ENCODE measurements at places on chromosomes 5 and 9.

- no peak for DNase-seq
These were observed 87.3 kb upstream of the PPP1R2B start for GRCh38 chr5:156762771-156763170.

DNA sequence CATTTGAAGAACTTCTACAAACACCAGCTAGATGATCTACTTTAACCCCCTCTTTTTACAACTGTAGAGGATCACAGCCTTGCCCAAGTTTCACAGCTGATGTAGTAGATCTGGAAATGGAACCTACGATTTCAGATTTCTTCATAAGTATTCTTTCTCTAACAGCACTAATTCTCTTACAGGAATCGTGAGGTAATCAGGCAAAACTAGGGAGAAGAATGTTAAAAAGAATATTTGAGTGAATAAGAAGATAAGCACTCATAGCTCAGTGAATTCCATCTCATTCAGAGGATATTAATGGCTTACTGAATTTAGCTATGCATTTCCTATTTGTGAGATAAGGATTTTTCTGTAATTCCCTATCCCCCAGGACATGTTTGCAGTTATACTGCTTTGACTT lies 42.1 kb downstream of the NADK2 start:
- no peak for DNase-seq

DNA sequence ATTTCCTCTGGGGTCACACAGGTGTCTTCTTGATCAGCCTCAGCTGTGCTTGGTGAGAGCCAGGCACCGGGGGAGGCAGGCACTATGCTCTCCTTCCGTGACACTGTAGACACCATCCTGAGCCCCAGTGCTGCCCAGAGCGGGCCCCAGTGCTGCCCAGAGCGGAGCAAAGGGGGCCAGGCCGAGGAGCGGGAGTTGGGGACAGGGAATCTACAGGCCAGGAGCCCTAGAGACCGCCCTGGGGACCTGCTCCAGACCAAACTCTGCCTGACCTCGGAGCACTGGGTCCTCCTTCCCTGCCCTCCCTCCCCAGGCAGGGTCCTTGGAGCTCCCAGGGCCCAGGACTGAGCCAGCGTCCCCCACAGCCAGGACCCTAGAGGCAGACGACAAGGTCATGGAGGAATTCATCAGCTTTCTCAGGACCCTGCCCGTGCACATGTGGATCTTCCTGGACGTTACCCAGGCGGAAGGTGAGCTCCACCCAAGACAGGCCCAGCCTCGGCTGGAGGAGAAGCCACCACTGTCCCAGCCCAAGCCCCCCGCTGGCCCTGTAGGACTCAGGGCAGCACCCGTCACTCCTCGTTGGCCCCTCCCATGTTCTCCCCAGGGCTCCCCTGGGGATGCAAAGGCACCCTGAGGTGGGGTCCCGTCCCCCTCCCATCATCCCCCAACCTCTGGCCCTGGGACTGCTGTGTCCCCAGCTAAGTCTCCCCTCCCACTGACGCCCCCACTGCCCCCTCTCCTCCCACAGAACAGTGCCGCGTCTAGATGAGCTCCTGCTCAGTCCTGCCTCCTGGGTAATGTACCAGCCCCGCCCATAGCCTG lies 30.2 kb downstream of the PAEP start:
- no peak for DNase-seq

DNA sequence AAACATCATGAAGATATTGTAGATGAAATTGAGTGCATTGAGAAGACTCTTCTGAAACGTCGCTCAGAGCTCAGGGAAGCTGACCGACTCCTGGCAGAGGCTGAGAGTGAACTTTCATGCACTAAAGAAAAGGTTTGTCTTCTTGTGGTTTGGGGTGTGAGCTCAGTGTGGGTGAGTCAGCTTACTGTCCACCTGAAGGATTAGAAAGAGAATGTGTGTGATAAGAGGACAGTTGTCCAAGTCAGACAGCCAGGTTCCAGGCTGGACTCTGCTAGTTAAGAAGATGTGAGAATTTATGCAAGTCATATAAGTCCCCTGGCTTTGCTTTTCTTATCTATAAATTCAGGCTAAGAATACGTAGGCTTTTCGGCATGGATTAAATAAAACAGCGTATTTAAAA lies 46.9 kb downstream of the RAB14 start:
- DNase-seq: peak; percentile 77

GRCh38 chr9:129774791-129775447 lies 22.1 kb upstream of the PTGES start:
- DNase-seq: no peak

- no peak for DNase-seq
These were observed 29.7 kb upstream of the NRG2 start for GRCh38 chr5:140072812-140073211.

GRCh38 chr5:111934511-111934910 lies 177.5 kb upstream of the NREP start:
- DNase-seq: no peak

DNA sequence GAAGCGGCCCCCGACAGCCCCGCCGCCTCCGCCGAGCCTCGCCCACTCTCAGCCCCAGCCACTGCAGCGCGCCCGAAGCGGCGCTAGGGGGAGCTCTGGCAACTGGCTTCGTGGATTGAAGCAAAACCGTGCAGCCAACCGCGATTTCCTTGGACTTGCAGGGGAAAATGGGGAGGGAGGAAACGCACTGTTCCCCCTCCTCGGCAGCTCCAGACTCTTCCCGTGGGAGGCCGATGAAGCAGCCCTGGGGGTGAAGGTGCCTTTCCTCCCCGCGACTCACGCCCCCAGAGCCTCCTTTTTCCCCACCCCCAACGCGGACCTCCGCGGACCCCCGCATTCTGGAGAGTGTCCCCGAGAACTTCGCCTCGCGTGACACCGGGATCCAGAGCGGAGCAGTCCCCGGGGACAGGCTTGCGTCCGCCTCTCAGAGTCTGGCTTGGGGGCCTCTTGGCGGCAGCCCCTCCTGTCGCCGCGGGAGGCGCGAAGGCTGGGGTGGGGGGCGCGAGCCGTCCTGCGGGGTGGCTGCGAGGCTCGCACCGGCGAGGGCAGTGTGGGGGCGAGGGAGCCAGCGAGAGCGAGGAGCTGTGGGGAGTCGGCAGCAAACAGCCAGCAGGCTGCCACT lies 3.8 kb downstream of the IER5L start:
- peak; percentile 85 for DNase-seq

DNA sequence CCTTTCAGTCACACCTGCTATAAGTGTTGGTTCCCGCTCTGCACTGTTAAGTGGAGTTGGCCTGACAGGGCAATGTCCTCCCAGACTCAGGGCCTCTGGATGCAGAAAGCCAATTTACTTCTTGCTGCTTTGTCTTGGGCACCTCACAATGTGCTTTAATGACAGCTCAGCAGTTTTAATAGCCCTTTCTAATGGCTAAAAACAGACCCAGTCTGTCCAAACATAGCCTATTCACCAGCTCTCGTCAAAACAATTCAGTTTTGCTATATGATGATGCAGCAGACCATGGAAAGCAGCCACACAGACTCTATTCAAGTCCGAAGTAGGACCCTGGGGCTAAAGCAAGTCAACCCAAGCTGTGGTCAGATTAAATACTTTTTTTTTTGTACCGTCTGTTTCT lies 529.1 kb upstream of the SEMA6A start:
- DNase-seq: no peak

DNA sequence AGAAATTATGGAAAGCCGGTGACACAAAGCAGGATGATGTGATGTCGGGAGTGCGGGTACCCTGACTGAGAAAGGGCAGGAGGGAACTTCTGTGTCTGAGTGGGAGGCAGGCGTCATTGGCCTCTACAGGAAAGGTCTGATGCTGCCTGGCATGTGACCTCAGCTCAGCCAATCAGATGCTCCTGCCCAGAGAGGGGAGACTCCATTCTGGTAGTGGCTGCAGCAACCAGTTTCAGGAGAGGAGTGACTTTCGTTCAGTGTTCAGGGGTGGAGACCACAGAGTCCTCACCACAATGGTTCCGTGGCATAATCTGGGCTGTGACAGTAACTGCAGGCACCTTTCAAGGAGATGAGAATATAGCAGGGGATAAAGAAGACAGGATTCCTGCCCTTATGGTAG lies 6.7 kb upstream of the SFXN1 start:
- no peak for DNase-seq

- no peak for DNase-seq
These were observed 36.0 kb downstream of the CAMK2A start for GRCh38 chr5:150253416-150254208.

- no peak for DNase-seq
These were observed 6.0 kb downstream of the C9orf40 start for GRCh38 chr9:74946686-74947085.

DNA sequence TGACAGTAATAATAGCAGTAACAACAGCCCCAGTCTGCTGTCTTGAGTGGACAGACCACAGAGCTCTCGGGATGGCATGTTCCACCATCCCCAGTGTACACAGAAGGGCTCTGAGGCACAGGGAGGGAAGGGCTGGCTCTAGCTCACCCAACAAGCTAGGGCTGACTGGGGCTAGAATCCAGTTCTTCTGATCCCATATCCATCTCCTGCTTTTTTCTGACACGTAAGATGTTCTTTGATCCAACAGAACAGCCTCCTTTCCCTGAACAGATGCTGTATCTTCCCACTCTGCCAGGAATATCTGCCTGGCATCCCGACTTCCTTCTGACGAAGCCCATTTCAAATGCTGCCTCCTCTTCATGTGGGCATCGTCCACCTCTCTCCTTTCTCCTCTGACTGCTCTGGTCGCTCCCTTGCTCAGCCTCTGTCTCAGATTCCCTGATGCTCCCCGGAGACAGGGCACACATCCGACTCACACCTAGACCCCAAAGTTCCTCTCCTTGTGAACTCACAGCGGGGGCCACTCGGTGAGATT lies 43.6 kb upstream of the CLK4 start:
- DNase-seq: no peak

DNA sequence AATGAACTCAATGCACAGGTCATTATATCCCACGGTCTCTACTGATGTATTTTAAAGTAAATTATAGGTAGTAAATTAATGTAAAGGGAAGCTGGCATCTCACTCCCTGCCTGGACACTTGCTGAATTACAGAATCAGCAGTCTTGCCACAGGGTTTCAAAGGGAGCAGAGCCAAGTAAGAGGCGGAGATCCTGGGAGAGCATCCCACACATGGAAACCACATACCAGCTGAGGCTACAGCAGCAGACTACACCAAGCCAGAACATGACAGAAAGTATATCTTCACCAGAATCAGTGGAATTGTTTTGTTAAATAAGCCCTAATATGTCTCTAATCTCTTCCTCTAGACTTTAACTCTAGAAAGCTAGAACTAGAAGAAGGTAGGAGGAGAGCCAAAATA lies 1689.2 kb upstream of the WWC1 start:
- peak; percentile 21 for DNase-seq

DNA sequence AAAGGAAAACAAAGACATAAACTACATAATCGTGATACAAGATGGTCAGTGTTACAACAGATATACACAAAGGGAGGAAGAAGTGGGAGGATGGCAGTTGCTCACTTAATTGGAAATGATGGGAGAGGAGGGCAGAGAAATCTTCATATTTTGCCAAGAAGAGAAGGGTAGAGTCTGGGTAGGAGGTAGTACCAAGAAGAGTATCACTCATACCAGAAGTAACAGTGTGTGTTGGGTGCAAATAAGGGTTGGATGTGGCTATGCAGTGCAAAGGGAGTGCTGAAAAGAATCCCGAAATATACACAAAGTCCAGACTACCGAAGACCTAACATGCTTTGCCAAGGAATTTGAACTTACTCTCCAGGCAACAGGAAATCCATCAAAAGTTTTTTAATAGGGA lies 41.0 kb downstream of the ERMP1 start:
- DNase-seq: no peak

DNA sequence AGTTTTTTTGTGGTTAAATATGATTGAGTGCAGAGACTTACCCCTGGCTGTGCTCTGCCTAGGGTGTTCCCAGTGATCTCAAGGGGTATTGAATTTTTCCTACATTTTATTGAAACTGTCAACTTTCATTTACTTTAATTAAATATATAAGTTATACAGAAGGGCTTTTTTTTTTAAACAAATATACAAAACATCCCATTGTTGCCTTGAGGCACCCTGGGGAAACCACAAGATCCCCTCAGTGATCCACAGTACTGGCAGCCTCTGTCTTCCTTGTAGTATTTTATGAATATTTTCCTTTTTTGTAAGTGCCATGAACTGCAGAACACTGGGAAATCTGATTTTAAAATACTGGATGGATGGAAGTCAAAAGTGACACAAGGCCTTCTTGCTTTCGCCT lies 123.7 kb downstream of the TLE1 start:
- DNase-seq: no peak

- no peak for DNase-seq
These were observed 30.5 kb downstream of the TMOD1 start for GRCh38 chr9:97531888-97532376.

GRCh38 chr5:54610197-54610944 lies 92.8 kb downstream of the SNX18 start:
- no peak for DNase-seq

DNA sequence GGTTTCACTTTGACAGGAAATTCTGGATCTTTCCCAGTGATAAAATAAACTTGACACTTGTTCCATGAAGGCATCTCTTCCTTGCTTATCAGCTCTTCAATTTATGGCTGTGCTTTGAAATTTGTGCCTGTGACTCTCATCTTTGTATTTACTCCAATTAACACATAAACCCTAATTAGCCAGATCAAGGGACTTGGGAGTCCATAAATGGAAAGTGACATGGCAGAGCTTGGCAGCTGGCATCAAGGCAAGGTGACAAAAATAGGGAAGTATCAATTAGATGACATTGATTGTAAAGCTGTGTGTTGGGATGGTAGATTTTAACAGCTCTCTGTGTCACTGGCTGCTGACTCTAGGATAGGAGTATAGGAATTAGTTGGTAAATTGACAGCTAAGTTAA lies 133.9 kb downstream of the PBX3 start:
- DNase-seq: no peak

DNA sequence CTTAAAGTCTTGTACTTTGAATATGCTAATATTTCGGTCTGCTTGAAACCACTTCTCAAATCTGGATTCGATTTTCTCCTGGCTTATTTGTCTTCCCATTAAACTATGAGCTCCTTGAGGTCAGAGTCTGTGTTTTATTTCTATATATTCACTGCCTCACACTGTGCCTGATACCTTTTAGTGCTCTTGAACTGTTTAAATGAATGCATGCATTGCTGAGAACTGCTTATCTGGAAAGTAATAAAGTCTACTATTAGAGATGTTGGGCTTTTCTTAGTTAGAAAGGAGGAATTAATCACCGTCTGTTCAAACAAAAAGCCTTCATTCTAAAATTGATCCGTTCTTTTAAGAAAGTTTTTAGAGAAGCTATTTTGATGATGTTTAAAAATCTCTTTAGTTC lies 6.0 kb downstream of the CREBRF start:
- DNase-seq: no peak

DNA sequence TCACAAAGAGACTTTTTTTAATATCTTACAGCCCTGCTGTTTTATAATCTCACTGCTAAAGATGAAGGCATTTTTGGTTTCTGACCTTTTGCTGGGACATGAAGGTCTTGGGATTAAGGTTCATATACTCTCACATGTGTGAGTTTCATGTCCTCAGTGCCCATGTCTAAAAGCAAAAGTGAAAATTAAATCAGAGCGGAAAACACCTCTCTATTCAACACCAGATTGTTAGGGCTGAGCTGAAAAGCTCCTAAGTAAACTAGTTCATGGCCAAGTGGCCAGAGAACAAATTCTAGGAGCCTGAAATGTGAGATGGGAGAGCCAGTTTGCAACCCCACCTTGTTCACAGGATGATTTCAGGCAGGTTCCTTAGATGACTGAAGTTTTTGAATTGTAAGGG lies 110.9 kb downstream of the GRIA1 start:
- no peak for DNase-seq
